ENCODE measurements at places on chromosomes 7 and 10.

GRCh38 chr10:80532571-80532970 is 5.1 kb upstream of the SH2D4B start:
- no peak for DNase-seq

GRCh38 chr7:150556521-150557138 is 10.6 kb upstream of the GIMAP4 start:
- DNase-seq: no peak

- DNase-seq: no peak
These were observed 420.3 kb downstream of the PHTF2 start for GRCh38 chr7:78218876-78219275.

GRCh38 chr7:149449897-149450296 is 11.0 kb downstream of the ZNF777 start:
- no peak for DNase-seq
